Skeletal muscle cell (primary cell): ENCODE measurements at places on chromosomes 3 and 15.
A peak's percentile ranks its signal among the peaks of the same experiment; 100 is the strongest.

- DNase-seq = no peak
Measured at GRCh38 chr3:141998669-141999290, 122.3 kb downstream of the ATP1B3 start.

DNA sequence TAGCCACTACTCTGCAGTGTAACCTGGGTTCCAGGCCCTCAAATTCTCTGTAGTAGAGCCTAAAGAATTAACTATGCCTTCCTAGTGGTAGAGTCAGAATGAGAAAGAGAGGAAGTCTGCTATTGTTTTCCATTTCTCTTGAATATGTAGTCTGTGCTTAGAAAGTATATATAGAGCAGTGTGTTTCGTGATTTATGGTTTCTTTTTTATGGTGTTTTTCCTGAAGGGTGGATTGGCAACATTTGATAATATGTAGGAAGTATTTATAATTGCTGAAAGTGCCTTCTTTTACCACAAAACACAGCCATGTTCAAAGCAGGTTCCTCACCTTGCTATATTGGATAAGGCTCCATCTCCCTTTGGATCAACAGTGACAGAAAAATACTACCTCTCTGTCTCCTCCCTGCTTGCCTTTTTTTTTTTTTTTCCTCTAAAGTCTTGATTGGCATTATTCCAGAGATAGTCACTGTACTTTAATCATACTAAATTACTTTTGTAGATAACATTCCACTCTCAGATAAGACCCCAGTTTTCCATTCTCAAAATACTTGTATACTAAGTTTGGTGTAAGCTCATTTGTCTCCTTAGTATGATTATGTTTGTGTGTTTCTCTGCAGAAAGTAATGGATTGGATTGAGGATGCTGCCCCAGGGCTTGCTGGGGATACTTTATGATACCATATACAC is 47.8 kb downstream of the IQGAP1 start:
- no peak for DNase-seq

DNA sequence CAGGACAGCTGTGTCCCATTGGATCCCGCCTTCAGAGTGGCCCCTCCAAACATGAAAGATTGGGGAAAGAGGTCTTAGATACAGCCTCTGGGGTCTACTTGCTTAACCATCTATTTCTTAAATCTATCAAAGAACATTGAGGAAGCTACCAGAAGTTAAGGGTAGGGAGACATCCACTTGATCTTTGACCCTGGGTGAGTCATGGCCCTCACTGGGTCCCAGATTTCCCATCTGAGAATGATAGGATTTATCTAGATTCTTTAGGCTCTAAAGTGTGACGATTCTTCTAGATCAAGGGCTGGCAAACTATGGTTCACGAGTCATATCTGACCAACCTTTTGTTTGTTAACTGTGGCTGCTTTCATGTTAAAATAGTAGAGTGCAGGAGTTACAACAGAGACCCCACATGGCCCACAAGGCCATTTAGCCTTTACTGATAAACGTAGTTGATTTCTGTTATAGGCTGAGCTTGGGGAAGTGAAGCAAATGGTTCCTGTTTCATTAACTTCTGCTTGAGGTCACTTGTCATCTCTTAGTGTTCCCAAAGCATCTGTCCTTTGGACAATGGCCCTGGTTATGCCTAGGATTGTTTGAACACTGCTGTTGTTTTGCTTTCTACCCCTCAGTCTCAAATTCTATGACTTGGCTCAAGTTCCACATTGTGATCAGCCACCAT is 8.0 kb downstream of the MUC13 start:
- DNase-seq = no peak

- no peak for DNase-seq
Measured at GRCh38 chr15:71335591-71335990, 220.3 kb downstream of the THSD4 start.

GRCh38 chr3:69558912-69559311 is 173.0 kb upstream of the FRMD4B start:
- peak; percentile 75 for DNase-seq

- no peak for DNase-seq
Measured at GRCh38 chr3:100825574-100825973, 116.3 kb downstream of the TFG start.

GRCh38 chr3:53858096-53858741 is 11.9 kb downstream of the IL17RB start:
- no peak for DNase-seq
